ENCODE measurements at places on chromosomes 2 and 18.

DNA sequence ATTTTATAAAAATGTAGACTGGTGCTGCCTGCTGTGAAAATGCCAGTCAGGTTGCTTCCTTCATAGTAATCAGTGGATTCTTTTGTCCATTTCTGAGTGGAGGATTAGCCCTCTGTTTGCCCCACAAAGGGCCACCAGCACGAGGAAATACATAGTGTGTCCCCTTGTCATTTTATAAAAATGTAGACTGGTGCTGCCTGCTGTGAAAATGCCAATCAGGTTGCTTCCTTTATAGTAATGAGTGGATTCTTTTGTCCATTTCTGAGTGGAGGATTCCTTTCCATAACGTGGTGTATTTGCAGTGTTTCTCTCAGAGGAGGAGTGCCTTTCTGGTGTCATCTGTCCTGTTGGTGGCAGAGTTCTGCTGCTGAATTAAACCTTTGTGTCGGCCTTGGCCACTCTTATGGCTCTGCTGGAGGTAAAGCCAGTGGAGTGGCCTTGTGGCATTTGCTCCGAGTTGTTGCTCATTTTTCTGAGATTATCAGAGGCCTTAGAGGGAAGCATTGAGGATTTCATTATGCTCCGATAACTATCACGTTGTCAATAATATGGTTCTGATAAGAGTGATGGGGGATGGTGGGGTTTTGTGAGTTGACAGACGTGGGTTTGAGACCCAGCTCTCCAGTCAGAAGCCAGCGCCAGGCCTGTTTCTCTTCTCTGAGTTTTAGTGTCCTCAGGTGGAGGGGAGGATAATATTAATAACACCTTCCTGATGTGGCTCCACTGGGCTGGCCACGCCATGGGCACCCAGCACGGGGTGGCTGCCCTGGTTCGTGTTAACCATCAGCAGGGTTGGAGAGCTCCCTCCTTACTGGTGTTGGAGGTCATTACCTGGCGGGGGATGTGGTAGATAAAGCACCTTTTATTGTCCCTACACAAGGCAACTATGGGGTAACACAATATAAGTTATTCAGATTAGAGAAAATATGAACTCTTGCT, 96.6 kb downstream of the NEDD4L start:
- no peak for DNase-seq

GRCh38 chr2:16661936-16662839, 3.4 kb downstream of the CYRIA start:
- no peak for DNase-seq

GRCh38 chr18:63259567-63260379, 59.8 kb downstream of the BCL2 start:
- DNase-seq: no peak

DNA sequence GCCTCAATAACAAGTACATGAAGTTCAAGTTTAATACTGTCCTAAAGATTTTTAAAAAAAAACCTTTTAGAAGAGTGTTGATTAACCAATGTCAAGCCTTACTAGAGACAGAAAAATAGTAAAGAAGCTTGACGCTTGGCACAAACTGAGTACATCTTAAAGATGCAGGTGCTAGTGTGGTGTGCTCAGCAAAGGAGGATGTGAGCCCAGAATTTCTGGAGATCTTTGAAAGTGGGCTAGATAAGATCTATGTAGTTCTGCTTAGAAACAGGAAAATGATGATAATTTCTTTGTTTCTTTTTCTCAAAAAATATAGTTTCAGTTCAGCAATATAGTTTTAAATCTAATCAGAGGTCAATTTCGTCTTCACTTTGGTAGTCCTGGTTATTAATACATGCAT, 118.3 kb upstream of the KLHL14 start:
- no peak for DNase-seq

DNA sequence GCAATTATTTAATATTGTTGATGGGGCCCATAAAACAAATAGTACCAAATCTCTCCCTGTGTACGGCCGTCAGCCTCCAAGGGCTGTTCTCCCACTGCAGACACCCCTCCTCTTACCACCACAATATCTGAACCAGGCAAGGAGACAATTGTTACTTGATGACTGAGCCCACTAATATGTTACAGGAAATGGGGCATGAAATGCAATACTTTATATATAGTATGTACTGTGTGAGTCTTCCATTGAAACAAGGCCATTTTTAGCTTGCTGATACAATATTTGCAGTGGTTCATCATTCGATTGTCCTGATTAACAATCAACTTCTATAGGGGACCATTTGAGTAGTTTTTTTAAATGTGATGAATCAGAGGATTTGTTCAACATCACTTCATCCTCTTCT, 307.3 kb downstream of the GBX2 start:
- no peak for DNase-seq

DNA sequence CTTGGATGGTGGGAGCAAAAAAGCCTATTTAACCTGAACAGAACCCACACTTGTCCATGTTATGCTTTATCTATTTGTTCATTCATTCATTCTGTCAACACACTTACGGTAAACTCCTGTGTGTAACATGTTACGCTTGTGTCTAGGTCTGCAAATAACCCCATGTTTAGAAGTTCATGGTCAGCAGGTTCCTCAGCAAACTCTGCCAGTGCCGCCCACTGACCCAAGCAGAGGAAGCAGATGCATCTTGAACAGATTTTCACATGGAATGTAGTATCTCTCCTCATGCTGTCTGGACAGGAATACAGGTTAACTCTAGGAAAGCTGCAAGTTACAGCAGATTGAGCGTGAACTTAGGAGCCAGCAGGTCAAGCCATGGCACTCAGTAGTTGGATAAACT, 213.7 kb upstream of the COPS8 start:
- no peak for DNase-seq

- DNase-seq: no peak
Observed at GRCh38 chr2:229470781-229471180, 199.7 kb upstream of the PID1 start.

DNA sequence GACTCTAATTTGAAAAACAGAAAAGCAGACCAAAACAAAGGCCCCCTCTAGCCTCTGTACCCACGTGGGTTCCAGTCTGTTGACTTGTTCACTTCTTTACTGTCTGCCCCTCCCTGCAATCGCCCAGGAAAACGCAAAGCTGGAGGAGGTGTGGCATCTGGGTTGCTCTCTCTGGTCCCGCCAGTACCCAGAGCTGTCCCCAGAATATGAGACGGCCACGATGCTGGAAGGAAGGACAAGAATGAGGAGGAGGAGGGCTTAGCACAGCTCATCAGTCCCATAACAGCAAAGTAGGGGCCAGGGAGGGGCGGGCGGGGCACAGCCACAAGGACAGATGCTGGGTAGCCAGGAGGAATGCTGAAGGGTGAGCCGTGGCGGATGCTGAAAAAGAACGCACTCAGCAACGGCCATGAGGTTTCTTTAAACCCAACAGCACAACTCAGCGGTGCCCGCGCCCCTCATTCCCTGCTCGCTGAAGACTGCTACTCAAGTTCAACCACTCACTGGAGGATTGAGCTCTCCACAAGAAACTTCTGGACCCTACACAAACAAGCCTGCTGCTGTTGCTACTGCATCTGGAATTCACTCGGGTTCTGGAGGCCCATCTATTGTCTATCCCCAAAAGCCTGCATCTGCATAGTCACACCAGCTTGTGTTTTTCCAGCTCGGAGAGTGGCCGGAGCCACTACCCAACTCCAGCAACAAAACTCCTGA, 187.7 kb downstream of the HDAC4 start:
- no peak for DNase-seq

DNA sequence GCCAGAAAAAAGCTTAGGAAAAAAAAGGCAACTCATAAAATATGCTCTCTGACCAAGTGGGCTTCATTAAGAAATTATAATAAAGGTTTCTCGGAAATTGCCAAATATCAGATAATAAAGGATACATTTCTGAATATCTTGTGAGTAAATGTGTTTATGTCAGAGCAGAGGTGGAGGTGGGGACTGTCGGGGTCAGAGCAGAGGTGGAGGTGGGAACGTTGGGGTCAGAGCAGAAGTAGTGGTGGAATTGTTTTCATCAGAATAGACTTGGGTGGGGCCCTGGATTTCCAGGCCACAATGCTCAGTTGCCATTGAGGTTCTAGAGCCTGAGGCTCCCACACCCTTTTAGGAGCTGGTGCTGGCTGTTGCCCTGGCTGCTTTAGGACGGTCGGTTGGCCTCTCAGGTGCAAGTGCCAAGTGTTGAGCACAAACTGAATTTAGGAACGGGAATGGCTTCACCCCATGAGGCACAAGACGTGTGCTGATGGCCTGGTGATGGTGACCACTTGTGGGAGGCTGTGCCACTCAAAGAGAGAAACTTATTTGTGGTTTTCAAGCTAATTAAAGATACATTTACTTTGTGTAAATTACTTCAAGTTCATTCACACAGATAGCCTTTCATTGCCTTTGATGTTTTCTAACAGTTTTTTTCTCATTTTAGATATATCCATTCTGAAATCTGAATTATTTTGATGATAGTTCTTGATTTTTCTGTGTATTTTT, 131.5 kb downstream of the ATP9B start:
- peak; percentile 97 for DNase-seq

- no peak for DNase-seq
Observed at GRCh38 chr2:67970542-67970941, 92.3 kb downstream of the C1D start.

- DNase-seq: peak; percentile 62
Observed at GRCh38 chr2:209726311-209726710, 45.3 kb upstream of the UNC80 start.

- no peak for DNase-seq
Observed at GRCh38 chr2:206204710-206205109, 45.0 kb downstream of the EEF1B2 start.

DNA sequence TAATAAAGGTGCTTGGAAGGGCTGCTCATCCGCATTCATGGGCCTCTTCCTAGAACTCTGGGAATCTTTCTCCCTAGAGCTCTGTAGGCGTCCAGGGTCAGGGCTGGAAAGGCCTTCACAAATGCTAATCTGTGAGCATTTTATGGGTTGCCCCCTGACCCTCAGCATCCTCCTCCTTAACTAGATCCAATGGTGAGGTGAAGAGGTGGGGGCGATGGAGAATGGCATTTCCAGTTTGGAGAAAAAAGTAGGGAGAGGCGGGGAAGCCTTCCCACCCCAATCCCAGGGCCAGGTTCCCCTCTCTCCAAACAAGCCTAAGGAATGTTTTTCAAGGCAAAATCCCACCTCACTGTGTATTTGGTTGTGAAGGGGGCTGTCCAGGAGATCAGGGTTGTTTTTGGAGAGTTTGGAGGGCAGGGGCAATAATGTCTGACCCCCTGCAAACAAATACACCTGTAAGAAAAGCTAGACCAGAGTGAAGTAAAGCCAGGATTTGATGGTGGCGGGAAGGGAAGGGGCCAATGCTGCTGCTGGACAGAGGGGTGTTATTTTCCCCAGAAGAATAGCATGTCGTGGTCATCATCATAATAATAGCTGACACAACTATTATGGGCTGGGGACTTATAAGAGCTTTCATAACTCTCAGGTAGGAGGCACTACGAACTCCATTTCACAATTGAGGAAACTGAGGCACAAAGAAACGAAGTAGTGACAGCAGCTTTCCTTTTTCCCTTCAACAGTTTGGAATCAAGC, 1.4 kb upstream of the MYCN start:
- no peak for DNase-seq

DNA sequence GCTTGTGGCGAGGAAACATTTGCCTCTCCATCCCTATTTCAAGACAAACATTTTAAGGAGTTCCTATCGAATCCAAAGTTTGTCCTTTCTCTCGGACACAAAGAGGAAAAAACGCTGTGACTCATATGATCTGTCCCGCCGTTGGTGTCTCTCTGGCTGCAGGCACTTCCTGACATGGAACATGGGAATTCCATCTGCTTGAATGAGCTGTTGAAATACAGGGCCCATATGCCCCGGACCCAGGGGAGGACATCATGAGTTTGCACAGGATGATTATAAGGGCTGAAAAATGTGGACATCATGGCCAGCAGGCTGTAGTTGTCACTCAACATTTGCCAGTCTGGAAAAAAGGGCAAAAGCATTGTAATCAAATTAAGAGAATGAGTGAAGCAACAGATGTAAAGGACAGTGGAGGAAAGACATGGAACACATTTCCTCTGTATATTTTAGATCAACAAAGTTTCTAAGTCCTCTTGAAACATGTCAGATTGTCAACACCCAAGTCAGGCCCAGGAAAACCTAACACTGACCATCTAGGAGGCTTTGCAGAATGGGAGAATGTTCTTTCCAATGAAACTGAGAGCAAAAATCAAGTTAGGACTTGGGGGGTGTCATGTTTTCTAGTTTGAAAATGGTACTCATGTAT, 103.2 kb upstream of the SMIM21 start:
- DNase-seq: no peak

GRCh38 chr2:168244318-168244717, 3.1 kb downstream of the STK39 start:
- no peak for DNase-seq

GRCh38 chr18:23612434-23613090, 26.3 kb upstream of the NPC1 start:
- no peak for DNase-seq

DNA sequence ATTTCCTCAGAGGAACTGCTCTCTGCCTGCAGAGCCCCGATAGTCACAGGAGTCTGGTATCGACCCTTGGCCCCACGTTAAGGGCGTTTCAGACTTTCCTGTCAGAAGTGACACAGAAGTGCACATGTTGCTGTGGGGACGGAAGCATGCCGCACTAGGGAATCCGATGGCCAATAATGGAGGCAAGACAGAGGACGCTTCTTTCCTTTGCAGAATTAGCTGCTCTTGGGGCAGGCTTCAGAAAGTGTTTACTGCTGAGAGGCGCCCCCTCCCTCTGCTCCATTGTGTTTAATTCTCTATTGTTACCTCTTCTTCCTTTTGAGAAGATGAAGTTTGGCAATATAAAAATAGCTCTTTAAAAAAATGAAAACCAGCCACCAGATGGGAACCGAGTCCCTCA, 118.6 kb upstream of the EML6 start:
- DNase-seq: no peak

GRCh38 chr2:121360566-121361300, 75.7 kb upstream of the TFCP2L1 start:
- DNase-seq: no peak

DNA sequence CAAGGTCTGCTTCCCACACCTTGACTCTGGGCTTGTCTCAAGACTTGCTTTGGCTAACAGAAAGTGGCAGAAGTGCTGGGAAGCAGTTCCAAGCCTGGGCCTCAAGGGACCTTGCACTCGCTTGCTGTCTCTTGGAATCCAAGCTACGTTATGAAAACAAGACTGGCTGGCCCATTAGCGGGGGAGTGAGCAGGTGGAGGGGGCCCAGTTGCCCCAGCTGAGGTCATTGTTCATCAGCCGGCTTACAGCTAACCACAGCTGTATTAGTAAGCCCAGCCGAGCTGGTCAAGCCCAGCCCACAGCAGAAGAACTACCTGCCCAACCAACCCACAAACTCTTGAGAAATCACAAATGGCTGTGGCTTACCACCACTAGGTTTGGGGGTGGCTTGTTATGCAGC, 63.1 kb downstream of the MARCO start:
- DNase-seq: no peak

DNA sequence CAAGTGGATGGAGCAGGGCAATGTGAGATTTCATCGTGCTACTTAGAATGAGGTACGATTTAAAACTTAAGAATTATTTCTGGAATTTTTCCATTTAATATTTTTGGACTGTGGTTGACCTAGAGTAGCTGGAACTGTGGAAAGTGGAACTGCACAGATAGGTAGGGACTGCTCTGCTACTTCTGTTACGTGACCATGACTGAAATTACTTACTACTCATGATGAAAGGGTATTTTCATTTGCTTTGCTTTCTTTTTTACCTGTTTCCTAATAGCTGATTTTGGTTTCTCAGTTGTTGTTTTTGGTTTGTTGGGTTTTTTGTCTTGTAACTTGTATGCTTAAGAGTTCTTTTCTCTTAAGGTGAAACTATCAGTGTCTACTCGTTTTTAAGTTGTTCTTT, 11.4 kb downstream of the UBE2E3 start:
- no peak for DNase-seq

- no peak for DNase-seq
Observed at GRCh38 chr2:120231974-120232635, 8.9 kb upstream of the TMEM185B start.
